Nephron progenitor cell (in vitro differentiated cells): ENCODE measurements at places on chromosomes 13 and 19.

DNA sequence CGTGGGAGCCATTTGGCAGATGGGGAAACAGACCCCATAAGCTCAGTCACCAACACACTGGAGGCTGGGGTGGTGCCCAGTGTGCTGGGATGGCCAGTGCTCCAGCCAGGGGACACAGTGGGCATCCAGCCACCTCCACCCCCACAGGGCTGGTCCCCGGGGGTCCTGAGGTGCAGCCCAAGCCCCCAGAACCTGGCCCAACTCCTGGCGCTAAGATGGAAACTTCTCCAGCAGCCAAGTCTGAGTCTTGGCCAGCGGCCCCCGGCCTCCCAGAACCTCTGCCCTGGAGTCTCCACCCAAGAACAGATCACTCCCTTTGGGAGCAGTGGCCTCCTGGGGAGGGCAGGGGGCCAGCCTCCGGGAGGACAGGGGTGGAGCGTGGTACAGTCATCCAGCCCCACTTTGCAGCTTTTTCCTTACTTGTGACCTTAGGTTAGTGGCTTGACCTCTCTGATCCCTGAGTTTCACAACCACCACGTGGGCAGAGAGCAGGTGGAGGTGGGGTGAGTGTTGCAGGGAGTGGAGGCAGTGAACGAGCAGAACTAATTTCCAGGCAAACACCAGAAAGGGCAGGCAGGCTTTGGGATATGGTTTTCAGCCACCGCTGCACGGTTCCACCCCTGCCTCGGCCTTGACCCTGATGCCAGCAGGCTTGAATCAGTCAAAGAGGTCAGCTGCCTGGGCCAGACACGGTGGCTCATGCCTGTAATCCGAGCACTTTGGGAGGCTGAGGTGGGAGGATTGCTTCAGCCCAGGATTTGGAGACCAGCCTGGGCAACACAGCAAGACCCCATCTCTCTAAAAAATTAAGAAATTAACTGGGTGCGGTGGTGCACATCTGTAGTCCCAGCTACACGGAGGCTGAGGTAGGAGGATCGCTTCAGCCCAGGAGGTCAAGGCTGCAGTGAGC, 4.3 kb upstream of the NRTN start:
- DNase-seq, result no peak

DNA sequence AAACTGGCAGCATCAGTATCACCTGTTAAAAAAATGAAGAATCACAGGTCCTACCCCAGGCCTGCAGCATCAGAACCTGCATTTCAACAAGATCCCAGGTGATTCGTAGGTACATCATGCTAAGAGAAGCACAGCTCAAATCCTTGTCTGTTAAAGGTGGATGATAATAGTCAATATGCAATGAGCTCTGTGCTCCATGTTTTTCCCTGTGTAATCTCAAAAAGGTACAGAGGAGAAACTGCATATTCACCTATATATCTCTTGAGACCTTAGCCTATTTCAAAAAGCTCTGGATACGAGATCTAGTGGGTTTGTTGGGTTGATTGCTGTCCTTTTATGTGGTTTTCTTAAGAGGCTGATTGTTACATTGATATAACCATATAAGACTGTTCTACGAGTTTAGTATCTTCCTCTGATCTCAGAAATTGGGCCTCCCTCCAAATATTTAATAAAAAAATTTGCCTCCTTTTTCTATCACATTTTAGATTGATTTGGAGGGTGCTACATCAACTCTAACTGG, 148.9 kb downstream of the DCT start:
- no peak for DNase-seq

GRCh38 chr19:45640849-45641273, 1.7 kb upstream of the EML2 start:
- peak; percentile 56 for DNase-seq

GRCh38 chr13:64347664-64348063, 2882.5 kb downstream of the PCDH9 start:
- DNase-seq, result no peak

DNA sequence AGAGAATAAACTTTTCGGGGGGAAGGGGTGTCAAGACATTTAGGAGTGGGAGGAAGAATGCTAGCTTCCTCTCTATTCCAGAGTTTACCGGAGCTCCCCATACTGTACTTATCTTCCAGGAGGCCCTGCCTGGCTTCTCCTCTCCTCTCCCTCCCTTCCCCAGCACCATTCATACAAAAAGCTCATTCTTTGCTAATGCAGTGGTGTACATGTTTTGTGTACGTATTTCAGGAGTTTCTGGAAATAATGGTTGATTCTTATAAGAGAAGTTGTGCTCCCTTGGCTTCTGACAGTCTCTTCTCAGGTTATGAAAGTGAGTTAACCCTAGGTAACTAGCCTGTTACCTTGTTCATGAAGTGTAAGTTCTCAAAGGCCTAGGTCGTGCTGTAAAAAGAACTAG, 7.1 kb downstream of the SAMD4B start:
- DNase-seq, result no peak

GRCh38 chr19:21586311-21587116, 81.1 kb downstream of the ZNF429 start:
- DNase-seq, result peak; percentile 44

GRCh38 chr13:77833331-77833863, 85.2 kb downstream of the EDNRB start:
- no peak for DNase-seq

- DNase-seq, result no peak
These were observed 339.0 kb downstream of the HS6ST3 start for GRCh38 chr13:96428911-96429310.

DNA sequence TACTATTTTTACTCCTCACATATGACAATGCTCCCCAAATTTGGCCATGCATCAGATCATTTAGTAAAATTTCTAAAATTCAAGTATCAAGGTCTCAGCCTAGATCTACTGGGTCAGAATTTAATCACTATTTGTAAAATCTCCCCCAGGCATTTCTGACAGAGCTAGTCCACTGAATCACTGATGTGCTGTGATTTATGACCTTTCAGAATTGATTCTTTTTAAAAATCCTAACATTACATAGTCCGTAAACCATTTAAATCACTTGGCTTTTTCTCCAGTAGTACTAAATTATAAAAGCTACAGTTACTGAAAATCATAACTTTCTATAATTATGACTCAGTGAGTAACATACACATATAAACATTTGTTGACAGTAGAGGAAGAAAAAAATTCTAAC, 92.8 kb upstream of the RAP2A start:
- no peak for DNase-seq

GRCh38 chr13:113413178-113413897, 40.0 kb downstream of the ADPRHL1 start:
- DNase-seq, result no peak

GRCh38 chr19:39983695-39984300, 12.8 kb downstream of the PSMC4 start:
- no peak for DNase-seq

GRCh38 chr13:50098693-50099092, 83.4 kb downstream of the KCNRG start:
- no peak for DNase-seq

DNA sequence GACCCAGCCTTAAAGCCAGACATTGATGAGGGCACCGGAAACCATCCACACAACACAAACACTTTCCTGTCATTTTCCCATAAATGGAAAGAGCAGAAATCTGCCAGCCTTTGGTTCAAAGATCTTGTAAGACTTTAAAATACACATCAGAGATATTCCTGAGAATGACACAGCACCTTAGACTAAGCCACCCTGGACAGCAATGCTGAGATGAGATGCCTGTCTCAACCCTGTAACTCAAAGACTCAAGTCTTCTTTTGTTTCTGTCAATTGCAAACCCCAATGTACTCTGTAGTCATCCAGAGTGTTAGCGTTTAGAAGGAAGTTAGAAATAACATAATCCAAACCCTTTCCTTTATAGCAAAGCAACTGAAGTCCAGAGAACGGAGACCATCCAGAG, 119.2 kb downstream of the CCNA1 start:
- DNase-seq, result no peak

DNA sequence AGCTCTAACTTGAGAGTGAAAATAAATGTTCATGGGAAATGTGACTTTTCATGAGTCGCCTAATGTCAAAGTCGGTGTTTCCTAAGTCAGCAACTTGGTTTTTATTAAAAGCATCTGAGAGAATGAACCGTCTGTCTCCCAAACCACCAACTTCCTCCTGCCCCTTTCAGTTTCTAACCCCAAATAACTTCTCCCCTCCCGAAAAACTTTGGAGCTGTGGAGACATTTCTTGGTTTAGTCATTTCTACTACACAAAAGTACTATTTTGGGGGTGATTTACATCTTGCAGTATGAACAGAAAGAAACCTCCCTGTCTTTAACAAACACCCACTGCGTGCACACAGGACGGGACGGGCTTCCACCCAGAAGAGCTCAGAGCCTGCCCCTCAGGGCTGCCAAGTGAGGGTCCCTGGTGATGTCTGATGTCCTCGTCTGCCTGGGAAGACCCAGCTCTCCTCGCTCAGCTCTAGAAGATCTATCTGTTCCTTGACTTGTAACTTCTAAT, 65.0 kb downstream of the RASA3 start:
- DNase-seq, result no peak

DNA sequence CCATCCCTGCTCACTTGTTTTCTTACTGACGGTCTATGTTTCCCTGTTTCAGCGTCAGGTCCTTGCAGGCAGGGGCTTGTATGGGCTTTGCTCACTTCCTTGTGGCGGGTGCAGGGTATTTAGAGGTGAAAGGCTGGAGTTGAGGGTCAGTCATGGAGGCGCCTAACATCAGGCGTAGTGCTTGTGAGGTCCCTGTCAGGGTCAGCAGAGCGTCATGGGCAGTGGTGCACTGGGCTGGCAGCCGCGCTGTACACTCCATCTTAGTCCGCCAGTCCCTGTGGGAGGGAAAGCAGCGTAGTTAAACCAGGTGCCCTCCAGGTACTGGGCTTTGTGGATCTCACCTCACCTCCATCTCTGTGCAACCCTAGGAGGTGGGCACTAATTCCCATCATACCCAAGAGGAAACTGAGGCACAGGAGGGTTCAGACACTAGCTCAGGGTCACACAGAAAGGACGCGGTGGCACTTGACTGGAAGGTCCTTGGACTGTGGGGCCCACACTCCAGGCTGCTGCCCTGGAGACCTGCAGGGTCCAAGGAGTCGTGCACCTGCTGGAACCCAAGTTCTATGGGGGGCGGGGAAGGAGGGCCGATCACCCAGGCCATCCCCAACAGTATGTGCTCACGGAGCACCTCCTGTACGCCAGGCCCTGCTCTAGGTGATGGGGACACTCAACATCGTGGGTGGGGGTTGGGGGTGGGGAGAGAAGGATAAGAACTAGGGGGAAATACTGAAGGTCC, 4.6 kb downstream of the GRAMD1A start:
- no peak for DNase-seq

DNA sequence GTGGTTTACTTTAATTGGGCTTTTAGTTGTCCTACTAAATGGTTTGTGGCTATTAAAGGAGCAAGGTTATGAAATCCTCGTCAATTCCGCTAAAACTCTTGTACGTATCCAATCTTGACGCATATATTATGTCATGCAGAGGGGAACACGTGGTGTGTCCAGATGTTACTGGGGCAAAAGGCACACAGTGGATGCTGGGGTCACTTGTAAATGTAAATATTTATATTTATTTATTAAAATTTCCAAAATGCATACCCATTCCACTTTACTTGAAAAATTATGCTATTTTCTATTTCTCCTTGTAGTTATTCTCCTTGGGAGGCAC, 36.7 kb upstream of the SLC46A3 start:
- DNase-seq, result no peak

GRCh38 chr19:50626011-50626410, 13.7 kb downstream of the SYT3 start:
- no peak for DNase-seq

DNA sequence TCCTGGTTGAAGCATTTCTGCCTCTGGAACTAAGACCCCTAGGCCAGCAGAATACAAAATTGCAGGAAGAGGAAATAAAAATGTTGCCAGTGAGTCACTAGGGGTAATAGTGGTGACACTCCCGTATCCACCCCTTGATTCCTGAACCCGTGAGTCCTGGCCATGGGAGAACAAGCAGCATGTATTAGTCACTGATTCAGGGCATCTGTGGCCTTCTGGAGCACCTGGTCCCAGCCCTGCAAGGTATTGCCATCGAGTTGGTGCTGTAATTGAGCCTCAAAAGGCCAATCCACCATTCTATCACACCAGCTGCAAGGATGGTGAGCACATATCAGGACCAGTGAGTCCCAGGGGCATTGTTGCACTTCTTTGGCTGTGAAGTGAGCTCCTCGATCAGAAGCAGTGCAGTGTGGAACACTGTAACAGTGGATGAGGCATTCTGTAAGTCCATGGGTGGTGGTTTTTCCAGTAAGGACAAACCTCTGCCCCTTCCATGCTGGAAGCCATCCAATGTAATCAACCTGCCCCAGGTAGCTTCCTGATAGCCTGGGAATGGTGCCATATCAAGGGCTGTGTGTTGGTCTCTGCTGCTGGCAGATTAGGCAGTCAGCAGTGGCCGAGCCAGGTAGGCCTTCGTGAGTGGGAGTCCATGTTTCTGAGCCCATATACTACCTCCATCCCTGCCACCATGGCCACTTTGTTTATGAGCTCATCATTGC, 39.6 kb downstream of the C1QTNF9 start:
- no peak for DNase-seq

- peak; percentile 47 for DNase-seq
These were observed 3.6 kb upstream of the CEACAM3 start for GRCh38 chr19:41792513-41793413.

GRCh38 chr19:17323964-17324332, 10.7 kb downstream of the ANO8 start:
- DNase-seq, result no peak

DNA sequence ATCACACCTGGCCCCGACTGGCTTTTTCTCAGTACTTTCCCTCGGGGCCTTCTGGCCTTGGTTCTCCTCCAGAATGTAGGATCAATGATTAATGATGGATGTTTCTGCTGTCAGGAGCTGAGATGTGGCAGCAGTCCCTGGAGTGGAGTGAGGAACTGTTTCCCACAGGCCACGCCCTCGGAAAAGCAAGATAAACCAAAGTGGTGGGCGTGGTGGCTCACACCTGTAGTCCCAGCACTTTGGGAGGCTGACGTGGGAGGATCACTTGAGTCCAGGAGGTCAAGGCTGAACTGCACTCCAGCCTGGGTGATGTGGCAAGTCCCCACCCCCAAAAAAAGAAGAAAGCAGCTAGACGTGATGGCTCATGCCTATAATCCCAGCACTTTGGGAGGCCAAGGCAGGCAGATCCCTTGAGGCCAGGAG, 7.1 kb upstream of the SHFL start:
- DNase-seq, result no peak

GRCh38 chr13:27524981-27525975, 74.9 kb upstream of the MTIF3 start:
- DNase-seq, result no peak

DNA sequence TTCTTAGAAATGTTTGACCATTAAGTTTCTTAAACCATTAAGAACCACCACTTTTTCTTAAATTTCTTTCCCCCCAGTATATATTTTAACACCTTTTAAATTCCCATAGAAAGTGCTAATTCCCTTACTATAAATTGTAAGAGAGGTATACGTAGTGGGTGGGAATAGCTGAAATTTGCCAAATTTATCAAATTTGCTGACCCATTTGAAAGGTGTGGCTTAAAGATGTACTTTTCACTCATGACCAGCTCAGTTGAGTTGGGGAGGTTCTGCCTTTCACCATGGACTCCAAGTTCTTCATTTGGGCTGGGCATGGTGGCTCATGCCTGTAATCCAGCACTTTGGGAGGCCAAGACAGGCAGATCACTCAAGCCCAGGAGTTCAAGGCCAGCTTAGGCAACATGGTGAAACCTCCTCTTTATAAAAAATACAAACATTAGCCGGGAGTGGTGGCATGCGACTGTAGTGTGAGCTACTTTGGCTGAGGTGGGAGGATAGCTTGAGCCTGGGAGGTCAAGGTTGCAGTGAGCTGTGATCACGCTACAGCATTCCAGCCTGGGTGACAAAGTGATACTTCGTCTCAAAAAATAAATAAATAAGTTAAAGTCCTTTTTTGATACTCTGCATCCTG, 133.2 kb downstream of the MRPL57 start:
- DNase-seq, result no peak

GRCh38 chr19:54421169-54421516, 5.9 kb downstream of the TTYH1 start:
- no peak for DNase-seq
